ENCODE measurements at places on chromosomes 5 and 9.

GRCh38 chr5:66442951-66443445, 153.2 kb upstream of the MAST4 start:
- DNase-seq = no peak

GRCh38 chr9:21154018-21154608, 12.3 kb downstream of the IFNA21 start:
- DNase-seq = no peak

DNA sequence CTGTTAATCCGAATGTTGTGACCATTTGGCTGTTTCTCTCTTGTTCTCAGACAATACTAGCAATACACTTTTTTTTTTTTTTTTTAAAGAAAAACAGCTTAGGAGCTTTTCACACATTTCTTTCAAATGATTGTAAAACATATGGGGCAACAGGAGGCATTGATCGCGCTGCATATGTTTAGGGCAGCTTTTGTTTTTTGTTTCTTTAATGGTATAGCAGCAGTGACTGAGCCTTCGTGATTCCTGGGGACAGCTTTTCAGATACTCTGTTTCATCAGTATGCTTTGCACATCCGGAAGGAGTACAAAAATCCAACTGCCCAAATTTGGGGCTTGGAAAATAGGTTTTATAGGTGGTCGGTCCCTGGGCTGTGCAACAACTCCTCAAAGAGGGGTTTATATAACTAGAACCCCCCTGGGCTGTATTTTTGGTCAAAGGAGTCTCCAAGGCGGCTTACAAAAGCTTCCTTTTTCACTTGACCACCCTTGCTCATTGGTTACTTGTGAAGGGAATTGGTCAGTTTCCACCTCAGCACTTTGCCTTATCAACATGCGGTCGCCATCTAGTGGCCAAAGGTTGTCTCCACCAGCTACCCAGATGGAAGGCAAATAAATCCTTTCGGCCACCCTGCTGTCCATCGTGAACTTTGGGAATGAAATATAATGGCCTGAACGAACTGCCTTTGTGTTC, 91.8 kb downstream of the PDE6A start:
- no peak for DNase-seq

DNA sequence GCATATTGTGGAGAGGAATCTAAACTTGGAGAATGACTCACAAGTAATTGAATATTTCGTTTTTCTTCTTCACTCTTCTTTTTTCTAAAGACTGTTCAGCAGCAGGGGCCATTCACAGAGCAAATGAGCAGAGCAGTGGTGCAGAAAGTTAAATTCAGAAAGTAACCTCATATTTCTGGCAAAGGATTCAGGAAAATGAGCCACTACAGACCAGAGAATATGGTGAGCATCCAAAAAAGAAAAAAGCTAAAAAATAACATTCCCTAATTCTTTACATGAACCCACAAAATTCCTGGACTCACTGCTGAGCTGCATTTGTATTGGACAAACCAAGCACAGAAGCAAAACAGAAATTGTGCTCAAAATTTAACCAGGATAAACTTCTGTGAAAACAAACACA, 1486.8 kb upstream of the C9orf72 start:
- DNase-seq = no peak

DNA sequence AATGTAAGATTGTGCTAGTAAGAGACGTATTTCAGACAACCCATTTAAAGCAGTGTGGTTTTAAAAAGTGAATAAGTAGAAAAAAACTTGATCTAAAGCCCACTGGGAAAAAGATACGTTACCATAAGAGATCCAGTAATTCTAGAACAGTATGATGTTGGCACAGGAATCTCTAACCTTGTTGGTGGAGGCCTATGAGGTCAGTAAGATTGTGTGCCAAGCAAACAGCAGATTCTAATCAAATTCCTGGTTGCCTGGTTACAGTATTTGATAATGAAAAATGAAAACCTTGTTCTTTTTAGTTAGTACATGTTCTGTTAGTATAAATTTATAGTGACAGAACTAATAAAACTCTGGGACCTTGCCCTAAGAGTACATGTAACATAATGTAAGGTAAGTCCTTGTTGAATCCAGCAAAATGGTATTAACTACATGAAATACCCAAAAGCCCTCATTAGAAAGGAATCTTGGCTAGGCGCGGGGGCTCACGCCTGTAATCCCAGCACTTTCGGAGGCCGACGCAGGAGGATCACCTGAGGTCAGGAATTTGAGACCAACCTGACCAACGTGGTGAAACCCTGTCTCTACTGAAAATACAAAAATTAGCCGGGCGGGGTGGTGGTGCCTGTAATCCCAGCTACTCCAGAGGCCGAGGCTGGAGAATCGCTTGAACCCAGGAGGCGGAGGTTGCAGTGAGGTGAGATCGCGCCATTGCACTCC, 33.2 kb upstream of the DMXL1 start:
- DNase-seq = no peak

GRCh38 chr9:18865542-18865941, 167.5 kb downstream of the SAXO1 start:
- DNase-seq = no peak

DNA sequence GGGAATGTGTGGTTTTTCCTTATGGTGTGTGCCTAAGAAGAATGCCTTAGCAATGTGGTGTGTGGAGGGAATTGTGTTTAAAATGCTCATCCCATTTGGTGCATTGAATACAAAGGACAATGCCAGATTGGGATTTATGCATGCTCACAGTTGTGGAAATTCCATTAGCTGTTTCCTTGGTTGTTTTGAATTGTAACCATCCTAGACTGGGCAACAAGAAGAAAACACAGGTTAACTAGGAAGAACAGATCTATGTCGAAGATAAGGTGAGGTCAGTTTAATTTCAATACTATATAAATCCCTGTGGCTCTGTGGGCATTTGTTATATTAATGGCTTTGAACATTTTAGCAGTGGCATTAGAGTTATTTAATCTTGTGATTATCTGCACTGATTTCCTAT, 266.8 kb downstream of the MAT2B start:
- no peak for DNase-seq

DNA sequence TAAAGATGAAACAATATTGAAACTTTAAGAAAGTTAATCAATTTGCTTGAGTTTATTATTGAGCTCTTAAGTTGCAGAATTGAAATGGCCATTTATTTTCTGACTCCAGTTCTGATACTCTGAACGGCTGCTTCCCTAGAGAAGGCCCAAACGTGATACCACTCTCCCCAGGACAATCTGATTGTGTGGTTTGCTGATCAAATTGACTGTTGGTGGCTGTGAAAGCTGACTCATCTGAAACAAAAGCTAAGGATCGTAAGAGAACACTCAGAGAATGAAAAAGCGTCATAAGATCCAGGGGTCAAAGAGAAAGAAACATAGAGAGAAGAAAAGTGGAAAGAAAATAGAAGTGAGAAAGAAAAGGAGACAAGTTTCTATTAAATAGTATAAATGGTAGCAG, 147.2 kb downstream of the IZUMO3 start:
- no peak for DNase-seq

GRCh38 chr5:147464211-147464610, 45.7 kb downstream of the DPYSL3 start:
- DNase-seq = no peak

- peak; percentile 16 for DNase-seq
Observed at GRCh38 chr9:86947146-86948073, at the start of gene GAS1. GAS1 (minus strand) TSS chr9:86947506; CDS start chr9:86946779, 727 bp downstream.

DNA sequence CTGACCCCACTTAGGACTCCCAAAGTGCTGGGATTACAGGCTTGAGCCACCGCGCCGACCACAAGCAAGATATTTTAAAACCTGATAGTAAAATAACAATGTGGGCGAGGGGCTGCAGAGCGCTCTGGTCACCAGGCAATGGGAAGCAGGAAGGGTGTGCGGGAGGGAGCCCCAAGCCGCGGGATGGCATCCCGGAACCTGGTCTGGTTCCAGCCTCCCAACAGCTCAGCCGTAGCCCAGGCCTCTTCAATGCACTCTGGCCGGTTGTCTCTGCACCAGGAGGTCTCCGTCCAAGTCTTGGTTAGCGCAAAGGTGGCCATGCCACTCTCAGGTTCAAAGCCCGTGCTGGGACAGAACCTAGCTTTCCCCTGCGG, 694 bp upstream of the UAP1L1 start:
- DNase-seq = no peak

DNA sequence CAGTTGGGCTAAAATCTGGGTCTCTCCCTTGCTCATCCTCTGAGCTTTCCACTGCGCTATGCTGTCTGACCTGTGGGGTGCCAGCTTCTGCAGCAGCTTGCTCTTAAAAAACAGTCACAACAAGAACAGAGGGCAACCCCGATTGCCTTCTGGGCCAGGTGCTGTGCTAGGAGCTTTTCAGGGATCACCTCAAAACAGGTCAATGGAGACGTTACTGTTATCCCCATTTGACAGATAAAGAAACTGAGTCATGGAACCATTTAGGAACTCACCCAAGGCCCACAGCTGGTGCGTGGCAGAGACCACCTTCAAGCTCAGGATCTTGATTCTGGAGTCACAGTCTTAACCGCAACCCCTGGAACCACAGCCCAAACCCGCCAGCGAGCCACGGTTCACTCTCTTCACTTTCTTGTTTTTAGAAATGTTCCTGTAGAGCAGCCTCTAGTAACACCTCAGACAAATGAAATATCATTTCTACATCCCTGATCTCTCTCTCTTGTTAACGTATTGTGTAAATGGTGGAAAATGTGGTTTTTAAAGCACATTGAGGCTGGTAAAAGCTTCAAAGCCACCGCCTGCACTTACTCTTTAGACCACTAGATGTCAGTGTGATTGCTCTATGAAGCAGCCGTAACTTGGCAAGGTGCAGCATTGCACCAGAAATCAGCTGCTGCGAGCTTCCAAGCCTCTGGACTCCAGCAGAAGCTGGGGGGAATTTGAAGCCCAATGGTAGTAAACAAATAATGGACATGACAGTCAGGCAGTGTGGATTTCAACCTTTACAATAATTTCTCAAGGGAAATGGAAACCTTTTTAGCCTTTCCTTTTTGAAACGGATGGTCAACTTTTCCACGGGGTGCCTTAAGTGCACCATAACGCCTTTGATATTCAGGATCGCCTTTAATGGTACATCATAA, 1.7 kb downstream of the FYB1 start:
- no peak for DNase-seq

GRCh38 chr5:135480511-135480910, 28.4 kb upstream of the TIFAB start:
- DNase-seq = no peak

GRCh38 chr5:77080905-77081304, 6.2 kb downstream of the ZBED3 start:
- DNase-seq = no peak

GRCh38 chr5:174446988-174447387, 277.4 kb upstream of the MSX2 start:
- DNase-seq = no peak

- DNase-seq = no peak
Observed at GRCh38 chr9:97179616-97180015, 127.8 kb upstream of the CCDC180 start.

- DNase-seq = no peak
Observed at GRCh38 chr5:91865915-91866314, 482.8 kb upstream of the ARRDC3 start.

GRCh38 chr5:116509483-116510244, 65.0 kb downstream of the SEMA6A start:
- DNase-seq = no peak

DNA sequence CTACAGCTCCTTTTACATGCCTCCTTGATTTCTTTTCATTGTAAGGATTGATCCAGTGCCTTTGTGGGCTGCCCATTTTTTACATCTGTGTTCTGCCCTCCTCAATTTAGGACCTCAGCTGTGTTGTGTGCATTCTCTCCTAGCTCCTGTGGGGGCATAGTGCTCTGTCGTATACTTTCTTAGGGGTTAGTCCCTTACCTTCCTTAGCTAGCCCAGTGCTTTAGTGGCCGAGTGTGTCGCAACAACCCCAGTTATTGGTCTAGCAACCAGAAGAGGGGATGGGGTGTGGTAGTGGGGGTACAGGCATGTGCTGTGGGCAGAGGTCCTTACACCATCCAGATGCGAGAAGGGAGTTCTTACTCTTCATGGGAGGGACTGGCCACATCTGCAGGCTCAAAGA, 12.1 kb downstream of the MTRR start:
- no peak for DNase-seq

- DNase-seq = no peak
Observed at GRCh38 chr9:91158286-91158685, 203.4 kb downstream of the AUH start.

DNA sequence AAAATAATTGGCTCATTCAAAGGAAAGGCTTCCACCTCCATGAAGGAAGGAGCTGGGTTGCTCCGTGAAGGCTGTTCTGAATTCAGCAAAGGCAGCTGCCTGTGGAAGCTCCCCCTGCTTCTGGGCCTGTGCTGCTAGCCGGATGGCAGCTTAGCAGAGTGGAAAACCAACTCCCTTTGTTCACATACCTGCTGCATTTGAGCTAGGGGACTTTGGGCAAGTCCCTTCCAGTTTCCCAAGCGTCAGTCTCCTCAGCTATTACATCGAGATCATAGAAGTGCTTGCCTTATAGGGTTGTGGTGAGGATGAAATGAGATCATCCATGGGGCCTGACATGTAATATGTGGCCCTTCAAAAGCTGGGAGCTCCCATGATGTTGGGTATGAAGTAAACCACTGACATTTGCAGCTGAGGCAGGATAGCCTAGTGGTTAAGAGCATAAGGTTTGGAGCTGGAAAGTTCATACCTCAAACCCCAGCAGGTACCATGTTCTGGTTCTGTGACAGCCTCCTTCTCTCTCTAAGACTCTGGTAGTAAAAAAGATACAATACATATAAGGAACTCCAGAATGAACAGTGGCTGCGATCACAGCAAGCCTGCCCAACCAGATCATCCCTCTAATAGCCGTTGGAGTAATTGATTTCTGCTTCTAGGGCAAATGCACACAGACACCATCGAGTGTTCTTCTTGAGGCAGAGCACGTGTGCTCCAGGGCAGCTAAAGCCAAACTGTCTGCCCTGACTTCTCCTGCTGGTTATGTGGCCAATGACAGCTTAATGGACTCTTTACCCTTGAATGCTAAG, 11.0 kb upstream of the DENND1A start:
- DNase-seq = no peak

- DNase-seq = no peak
Observed at GRCh38 chr9:97966493-97966892, 16.6 kb upstream of the ANP32B start.

GRCh38 chr9:105194234-105194633, 50.2 kb upstream of the SLC44A1 start:
- DNase-seq = no peak

- DNase-seq = no peak
Observed at GRCh38 chr5:34684281-34684979, 28.3 kb downstream of the RAI14 start.

DNA sequence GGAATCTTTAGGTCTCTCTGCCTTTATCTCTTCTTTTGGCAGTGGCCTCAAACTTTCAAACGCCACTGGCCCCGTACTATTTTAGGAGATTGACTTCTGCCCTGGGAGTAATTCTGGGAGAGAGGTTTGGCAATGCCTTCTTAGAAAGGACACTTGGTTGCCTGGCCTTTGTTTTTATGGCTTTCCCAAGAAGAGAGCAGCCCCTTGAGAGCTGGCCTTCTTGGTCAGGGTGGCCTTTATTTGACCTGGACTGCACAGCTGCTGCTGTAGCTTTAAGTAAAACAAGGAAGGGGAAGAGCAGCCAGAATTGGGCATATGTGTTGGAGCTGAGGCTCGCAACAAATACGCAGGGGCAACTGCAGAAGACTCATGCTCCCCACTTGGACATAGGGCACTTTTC, 60.8 kb downstream of the PTPN3 start:
- DNase-seq = no peak

All from stimulated activated CD8-positive, alpha-beta memory T cell treated with anti-CD3 and anti-CD28 coated beads, Interleukin-15, amount 100 ng/mL, for 24 hours (primary cell).